ENCODE measurements at places on chromosomes 2 and 18.

GRCh38 chr2:168147830-168148794 is 99.3 kb downstream of the STK39 start:
- no peak for DNase-seq

GRCh38 chr2:1305342-1306013 is 107.8 kb upstream of the TPO start:
- no peak for DNase-seq

- no peak for DNase-seq
These were observed 864.2 kb upstream of the LRATD1 start for GRCh38 chr2:13768274-13768673.

GRCh38 chr2:47905386-47906156 is 727 bp downstream of the FBXO11 start:
- no peak for DNase-seq

DNA sequence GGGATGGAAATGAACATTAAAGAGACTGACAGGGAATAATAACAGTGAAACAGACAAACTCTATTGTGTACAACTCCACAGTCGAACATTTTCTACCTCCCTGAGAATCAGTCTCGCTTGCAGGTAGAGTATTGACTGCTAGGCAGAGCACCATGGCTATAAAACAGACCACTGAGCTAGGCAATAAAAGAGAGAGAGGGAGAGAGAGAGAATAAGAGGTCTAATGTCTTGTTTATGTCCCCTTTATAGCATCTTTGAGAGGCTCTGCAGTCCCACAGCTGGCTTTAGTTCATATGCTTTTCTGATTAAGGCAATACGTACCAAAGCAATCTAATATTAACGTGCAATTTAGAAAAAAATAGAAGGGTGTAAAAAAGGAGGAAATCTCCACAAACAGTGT is 652.6 kb downstream of the NRXN1 start:
- DNase-seq = no peak

GRCh38 chr2:53498210-53498609 is 269.4 kb upstream of the CHAC2 start:
- DNase-seq = no peak

DNA sequence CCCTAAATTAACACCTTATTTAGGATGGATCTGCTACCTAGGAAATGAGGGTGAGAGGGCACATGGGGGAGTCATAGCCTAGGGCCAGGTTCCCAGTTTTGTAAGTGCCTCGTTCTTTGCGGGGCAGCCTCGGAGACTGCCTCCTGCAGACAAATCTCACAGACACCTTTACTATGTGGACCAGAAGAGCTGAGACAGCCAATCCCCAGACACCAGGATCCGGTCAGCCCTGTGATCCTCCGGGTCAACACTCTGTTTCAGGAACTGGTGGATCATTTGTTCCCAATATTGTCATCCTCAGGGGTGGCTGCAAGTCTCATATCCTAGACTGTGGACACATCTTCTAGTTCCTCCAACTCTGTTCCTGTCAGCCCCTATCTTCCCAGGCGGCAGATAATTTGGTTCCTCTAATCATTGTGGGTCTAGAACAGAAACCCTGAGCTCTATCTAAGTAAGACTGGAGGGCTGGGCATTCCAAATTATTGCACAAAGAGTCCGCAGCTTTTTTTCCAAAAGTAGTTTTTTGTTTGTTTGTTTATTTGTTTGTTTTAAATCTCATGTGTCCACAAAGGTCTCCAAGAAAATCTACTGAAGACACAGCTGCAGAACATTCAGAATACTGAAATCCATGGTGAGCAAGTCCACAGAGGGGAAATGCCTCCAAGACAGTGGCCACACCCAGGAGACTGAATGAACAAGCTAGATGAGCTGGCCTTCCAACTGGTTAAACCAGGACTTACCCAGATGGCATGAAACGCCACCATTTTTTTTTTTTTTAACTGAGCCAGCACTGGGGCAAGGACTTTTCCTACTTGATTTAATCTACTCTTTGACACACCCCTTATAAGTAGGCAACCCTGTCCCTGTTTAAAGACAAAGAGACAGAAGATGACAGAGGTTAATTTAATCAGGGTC is 6.2 kb upstream of the GDF7 start:
- no peak for DNase-seq

GRCh38 chr2:221423210-221423804 is 148.8 kb downstream of the EPHA4 start:
- no peak for DNase-seq

DNA sequence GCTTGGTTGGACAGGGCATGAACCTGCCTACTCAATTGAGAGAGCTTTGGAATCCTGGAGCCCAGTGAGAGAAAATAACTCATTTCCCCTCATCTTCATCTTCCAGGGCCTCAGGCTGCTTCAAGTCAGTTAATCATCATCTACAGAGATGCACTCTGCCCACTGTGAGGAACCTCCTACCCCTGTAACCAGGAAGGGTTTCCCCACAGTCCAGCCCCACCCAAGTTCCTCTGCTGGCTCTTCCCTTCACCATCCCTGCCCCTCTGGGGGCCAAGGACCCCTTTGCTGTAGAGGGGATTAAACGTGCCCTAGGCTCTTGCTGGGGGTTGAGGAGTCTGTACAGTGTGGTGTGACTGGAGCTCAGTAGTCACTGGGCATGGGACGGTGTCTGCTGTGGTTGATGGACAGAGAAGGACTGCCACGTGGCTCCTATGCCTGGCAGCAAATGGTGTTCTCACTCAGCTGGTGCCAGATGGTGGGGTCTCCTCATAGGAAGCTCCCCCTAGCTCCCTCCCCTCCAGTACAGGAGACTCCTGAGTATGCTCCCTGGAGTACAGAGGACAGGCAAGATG is 29.5 kb upstream of the LGALSL start:
- DNase-seq = no peak

DNA sequence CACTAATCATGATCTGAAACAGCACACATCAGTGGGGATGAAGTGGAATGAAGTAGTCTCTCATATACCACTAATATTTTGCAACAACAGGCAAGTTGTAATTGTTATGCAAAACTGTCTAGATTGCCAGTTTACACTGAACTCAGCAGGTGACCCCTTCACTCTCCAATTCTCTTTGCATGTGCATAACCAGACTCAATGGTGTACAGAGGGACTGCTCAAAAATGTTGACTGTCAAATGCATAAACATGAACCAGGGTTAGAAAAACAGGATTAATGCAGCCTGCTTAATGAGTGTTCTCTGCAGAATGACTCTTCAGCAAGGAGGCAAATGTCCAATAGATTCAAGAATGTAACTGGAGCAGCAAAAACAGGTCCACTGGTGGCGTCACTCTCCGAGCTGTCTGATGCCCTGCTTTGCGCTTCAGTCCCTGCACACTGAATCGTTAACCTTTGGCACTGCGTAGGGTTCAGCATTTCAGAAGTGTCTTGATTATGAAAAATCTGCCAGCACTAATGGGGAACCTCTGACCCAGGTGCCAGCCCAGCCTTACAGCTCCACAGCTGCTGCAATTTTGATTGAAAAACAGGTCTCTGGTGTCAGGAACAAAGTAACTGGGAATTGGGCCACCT is 209.3 kb downstream of the TDRD15 start:
- DNase-seq = no peak

GRCh38 chr18:14075196-14075595 is 57.0 kb downstream of the ZNF519 start:
- no peak for DNase-seq

DNA sequence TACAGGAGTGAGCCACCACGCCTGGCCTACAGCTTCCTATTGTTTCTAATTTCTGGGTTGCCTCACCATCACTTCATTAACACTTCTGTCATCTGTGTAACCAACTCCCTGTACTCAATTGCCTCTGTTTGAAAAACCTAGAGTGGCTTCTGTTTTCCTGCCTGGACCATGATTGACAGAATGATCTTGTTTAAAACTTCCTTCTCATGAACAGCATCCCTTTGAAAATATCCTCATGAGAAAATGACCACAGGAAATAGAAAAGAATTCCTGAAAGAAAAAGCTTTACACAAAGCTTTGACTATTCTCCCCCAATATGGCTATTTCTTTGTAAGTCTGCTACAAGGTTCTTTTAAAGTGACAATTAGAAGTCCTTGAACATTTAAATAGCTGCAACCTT is 672.3 kb downstream of the ARHGAP15 start:
- no peak for DNase-seq

- no peak for DNase-seq
These were observed 65.4 kb upstream of the VRK2 start for GRCh38 chr2:57981083-57981768.
